ENCODE measurements at places on chromosomes 6 and 20. TPM values are rescaled to one million over a fixed set of nuclear protein-coding genes. Genes with fewer than 3 reads are reported as not detected.

DNA sequence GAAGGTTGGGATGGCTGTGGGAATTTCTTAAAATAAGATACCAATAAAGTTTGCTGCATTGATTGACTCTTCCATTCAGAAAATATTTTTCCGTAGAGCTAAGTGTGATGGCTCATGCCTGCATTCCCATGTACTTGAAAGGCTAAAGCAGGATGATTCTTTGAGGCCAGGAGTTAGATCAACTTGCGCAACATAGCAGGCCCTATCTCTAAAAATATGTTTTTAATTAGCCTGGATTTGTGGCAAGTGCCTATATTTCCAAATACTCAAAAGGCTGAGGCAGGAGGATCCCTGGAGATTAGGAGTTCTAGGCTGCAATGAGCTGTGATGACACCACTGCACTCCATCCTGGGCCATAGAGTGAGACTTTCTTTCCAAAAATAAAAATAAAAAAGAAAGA lies 431.2 kb upstream of the PTCHD4 start:
- DNase-seq = no peak
- no peaks in the 10 kb centered on the region for H3K4me1 ChIP-seq
- H3K27ac ChIP-seq = no peak overlapping the region
- no peak overlapping the region for H3K4me3 ChIP-seq
- H3K27me3 ChIP-seq = no peaks in the 10 kb centered on the region
- H3K36me3 ChIP-seq = no peaks in the 10 kb centered on the region

- H3K27me3 ChIP-seq = peaks cover 4% of the 10 kb centered on the region
- H3K27ac ChIP-seq = no peak overlapping the region
- no peak overlapping the region for H3K4me3 ChIP-seq
- H3K36me3 ChIP-seq = no peaks in the 10 kb centered on the region
- H3K4me1 ChIP-seq = no peaks in the 10 kb centered on the region
- DNase-seq = no peak
Observed at GRCh38 chr20:43789593-43789992, 62.8 kb upstream of the GTSF1L start.

DNA sequence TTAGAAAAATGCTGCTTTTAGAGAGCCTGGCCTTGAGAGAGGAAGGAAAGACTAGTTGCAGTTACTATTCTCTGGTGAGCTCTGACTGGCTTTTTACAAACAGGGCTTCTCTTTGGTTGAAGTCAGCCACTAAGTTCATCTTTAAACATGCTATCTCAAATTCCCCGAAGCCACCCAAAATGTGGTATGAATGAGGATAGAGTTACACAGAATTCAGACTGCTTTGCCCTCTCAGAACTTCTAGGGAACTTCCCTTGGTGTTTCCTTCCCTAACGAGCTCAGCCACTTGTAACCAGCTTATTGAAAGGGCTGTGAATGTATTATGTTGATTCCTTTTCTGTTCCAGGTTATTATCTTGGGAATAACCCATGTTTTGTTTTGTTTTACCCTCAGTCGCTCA lies 73.5 kb downstream of the EFHC1 start:
- H3K4me1 ChIP-seq = no peaks in the 10 kb centered on the region
- H3K27ac ChIP-seq = no peak overlapping the region
- H3K36me3 ChIP-seq = no peaks in the 10 kb centered on the region
- no peaks in the 10 kb centered on the region for H3K27me3 ChIP-seq
- no peak for DNase-seq

- H3K4me3 ChIP-seq = no peak overlapping the region
- H3K27ac ChIP-seq = no peak overlapping the region
- H3K4me1 ChIP-seq = no peaks in the 10 kb centered on the region
Observed at GRCh38 chr6:116090251-116090650, 10.4 kb upstream of the NT5DC1 start.

GRCh38 chr20:454951-455350 lies 7.4 kb downstream of the TBC1D20 start:
- no peak overlapping the region for H3K27ac ChIP-seq
- no peak for DNase-seq
- peaks cover 20% of the 10 kb centered on the region for H3K4me1 ChIP-seq
- H3K27me3 ChIP-seq = no peaks in the 10 kb centered on the region

DNA sequence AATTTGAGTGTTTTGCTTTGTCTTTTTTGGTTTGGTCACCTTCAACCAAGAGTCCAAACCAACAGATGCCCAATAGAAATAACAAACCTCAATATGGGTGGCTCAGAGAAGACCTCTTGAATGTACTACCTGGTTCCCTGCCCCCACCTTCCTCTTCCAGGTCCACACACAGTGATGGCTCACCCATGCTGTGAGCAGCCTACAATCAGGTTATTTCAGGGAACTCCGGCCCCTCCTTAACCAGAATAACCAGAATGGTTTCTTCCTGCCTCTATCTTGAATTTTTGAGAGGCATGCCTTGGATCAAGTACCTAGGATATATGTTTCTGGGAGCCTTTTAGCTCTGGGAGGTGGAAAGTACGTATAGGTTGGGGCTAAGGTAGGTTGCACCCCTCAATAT lies 327.1 kb upstream of the PRDM1 start:
- H3K4me1 ChIP-seq = no peaks in the 10 kb centered on the region
- H3K27ac ChIP-seq = no peak overlapping the region
- H3K4me3 ChIP-seq = no peak overlapping the region

- H3K4me1 ChIP-seq = no peaks in the 10 kb centered on the region
- no peak overlapping the region for H3K27ac ChIP-seq
- H3K27me3 ChIP-seq = no peaks in the 10 kb centered on the region
Observed at GRCh38 chr6:66032626-66033025, 325.6 kb upstream of the EYS start.

DNA sequence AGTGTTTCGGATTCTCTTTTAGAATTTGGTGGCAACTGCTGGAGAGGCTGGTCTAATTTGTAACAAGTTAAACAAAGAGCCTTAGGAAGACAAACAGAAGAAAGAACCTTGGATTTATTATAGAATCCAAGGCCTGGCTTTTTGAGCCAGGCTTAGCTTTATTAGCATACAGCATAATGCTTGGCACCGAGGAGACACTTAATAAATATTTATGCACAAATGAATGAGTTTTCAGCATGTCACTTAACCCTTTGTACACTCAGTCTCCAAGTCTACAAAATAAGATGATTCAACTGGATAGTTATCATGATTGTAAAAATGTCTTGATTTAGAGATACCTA lies 38.2 kb upstream of the AFDN start:
- no peaks in the 10 kb centered on the region for H3K36me3 ChIP-seq
- H3K4me1 ChIP-seq = peaks cover 7% of the 10 kb centered on the region
- H3K27ac ChIP-seq = no peak overlapping the region
- no peak for DNase-seq
- H3K4me3 ChIP-seq = no peak overlapping the region

- no peaks in the 10 kb centered on the region for H3K36me3 ChIP-seq
- peak overlapping the region; percentile 41 for H3K27ac ChIP-seq
- H3K4me3 ChIP-seq = peak overlapping the region; percentile 2
- H3K4me1 ChIP-seq = peaks cover 27% of the 10 kb centered on the region
- H3K27me3 ChIP-seq = no peaks in the 10 kb centered on the region
Observed at GRCh38 chr6:7974938-7975763, 64.6 kb upstream of the TXNDC5 start.

- H3K4me3 ChIP-seq = no peak overlapping the region
- H3K4me1 ChIP-seq = peaks cover 33% of the 10 kb centered on the region
- DNase-seq = no peak
- peak overlapping the region; percentile 84 for H3K27ac ChIP-seq
- no peaks in the 10 kb centered on the region for H3K27me3 ChIP-seq
Observed at GRCh38 chr20:35766843-35767242, 5.0 kb upstream of the PHF20 start.

GRCh38 chr6:114144887-114145851 lies 174.2 kb upstream of the HDAC2 start:
- no peaks in the 10 kb centered on the region for H3K4me1 ChIP-seq
- H3K27ac ChIP-seq = no peak overlapping the region
- H3K4me3 ChIP-seq = no peak overlapping the region
- H3K36me3 ChIP-seq = no peaks in the 10 kb centered on the region

GRCh38 chr6:7008451-7008988 lies 99.2 kb upstream of the RREB1 start:
- H3K27ac ChIP-seq = no peak overlapping the region
- no peak for DNase-seq
- H3K4me3 ChIP-seq = no peak overlapping the region
- H3K36me3 ChIP-seq = no peaks in the 10 kb centered on the region
- no peaks in the 10 kb centered on the region for H3K27me3 ChIP-seq

DNA sequence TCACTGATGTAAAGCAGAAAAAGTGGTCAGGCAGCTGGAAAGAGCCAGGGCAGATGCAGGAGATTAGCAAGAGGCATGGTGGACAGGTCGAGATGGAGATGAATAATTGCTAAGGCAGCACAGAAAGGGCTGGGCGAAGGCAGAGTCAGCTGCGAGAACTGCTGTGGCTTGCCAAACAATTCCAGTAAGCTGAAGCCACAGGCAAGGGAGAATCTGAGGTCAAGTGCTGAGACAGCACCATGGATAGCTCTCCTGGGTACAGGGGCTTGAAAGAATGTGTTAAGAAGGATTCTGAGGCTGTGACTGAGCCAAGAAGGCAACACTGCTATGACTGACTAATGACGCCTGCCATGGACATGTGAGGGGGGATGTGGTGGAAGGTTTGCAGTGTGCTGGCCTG lies 220.8 kb upstream of the FOXA2 start:
- peak; percentile 46 for DNase-seq
- no peaks in the 10 kb centered on the region for H3K36me3 ChIP-seq
- H3K27me3 ChIP-seq = no peaks in the 10 kb centered on the region
- no peak overlapping the region for H3K27ac ChIP-seq
- no peaks in the 10 kb centered on the region for H3K4me1 ChIP-seq

- peak overlapping the region; percentile 16 for H3K4me3 ChIP-seq
- no peaks in the 10 kb centered on the region for H3K27me3 ChIP-seq
- H3K4me1 ChIP-seq = peaks cover 9% of the 10 kb centered on the region
Observed at GRCh38 chr6:137873273-137873762, 6.3 kb downstream of the TNFAIP3 start.

DNA sequence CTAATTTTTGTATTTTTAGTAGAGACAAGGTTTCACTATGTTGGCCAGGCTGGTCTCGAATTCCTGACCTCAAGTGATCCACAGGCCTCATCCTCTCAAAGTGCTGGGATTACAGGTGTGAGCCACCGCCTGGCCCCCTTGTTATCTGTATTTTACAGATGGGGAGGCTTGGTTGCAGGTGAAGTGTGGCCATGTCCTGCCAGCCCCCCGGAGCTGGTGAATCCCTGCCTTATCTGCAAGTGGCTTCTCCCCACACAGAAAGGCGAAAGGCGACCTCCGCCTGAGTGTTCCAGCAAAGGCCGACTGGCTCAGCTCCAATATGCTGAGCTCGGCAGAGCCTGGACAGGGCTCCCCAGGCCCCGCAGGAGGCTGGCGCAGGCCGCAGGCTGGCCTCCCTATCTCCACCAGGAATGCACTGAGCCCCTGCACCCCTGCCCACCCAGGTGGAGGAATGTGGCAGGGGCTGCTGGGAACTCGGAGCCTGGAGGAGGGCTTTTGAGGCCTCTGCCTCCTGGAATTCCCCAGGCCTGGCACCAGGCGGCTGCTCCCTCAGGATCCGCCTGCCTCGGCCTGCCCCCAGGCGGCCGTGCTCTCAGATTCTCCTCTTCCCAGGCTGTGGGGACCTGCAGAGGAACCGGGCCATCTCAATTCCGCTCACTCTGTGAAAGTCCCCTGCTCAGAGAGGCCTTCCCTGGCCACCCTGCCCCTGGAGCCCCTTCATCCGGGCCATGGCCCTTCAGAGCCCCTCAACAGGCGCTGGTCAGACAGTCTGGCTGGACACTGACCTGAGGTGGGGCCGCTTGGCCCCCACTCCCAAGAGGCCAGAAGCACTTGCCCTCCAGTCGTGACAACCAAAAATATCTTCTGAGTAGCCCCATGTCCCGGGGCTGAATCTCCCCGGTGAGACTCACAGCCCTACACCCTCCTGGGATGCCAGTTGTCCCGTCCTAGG lies 9.3 kb upstream of the LAMA5 start:
- H3K27me3 ChIP-seq = no peaks in the 10 kb centered on the region
- H3K4me1 ChIP-seq = peaks cover 51% of the 10 kb centered on the region
- H3K27ac ChIP-seq = peak overlapping the region; percentile 97
- H3K36me3 ChIP-seq = no peaks in the 10 kb centered on the region

DNA sequence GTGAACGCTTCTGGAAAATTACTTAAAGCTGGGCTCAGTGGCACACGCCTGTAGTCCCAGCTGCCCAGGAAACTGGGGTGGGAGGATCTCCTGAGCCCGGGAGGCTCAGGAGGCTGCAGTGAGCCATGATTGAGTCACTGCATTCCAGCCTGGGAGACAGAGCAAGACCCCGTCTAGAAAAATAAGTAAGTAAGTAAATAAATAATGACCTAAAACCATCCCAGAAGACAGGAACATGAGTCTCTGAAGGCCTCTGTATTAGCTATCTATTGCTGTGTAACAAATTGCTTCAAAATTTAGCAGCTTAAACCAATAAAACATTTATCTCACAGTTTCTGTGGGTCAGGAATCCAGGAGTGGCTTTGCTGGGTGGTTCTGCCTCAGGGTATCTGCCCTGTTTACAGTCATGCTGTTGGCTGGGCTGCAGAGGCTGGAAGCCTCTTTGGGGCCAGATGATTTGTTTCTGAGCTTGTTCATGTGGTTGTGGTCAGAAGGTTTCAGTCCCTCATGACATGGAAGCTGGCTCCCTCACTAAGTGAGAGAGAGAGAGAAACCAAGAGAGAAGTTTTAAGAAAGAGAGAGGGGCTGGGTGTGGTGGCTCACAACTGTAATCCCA lies 48.4 kb upstream of the NCOA3 start:
- peak; percentile 40 for DNase-seq
- H3K36me3 ChIP-seq = no peaks in the 10 kb centered on the region
- H3K27me3 ChIP-seq = no peaks in the 10 kb centered on the region
- no peaks in the 10 kb centered on the region for H3K4me1 ChIP-seq

DNA sequence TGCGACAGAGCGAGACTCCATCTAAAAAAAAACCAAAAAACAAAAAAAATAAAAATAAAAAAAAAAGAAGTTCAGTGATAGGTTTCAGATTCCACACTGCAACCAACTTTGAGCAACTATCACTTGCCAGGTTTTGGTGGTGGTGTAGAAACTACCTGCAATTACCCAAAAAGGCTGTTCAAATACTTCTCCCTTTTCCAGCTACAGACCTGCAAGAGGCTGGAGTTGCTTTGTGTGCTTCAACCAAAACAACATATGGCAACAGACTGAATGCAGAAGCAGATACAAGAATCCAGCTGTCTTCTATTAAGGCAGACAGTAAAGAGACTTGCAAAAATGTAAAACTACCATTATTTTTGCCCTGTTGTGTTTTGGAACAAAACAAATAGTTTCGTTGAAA lies 9.3 kb upstream of the BCAS1 start:
- H3K4me1 ChIP-seq = no peaks in the 10 kb centered on the region
- no peak overlapping the region for H3K27ac ChIP-seq
- no peak for DNase-seq
- no peaks in the 10 kb centered on the region for H3K36me3 ChIP-seq

GRCh38 chr20:7714549-7714948 lies 225.7 kb downstream of the HAO1 start:
- no peak overlapping the region for H3K27ac ChIP-seq
- no peak for DNase-seq
- H3K36me3 ChIP-seq = no peaks in the 10 kb centered on the region
- no peaks in the 10 kb centered on the region for H3K4me1 ChIP-seq
- no peaks in the 10 kb centered on the region for H3K27me3 ChIP-seq

Gene HTR1E
- not detected for total RNA-seq

Gene PEX6
- 19.6 TPM for total RNA-seq

Gene KIF25
- total RNA-seq = 0.25 TPM

Gene SIM1
- total RNA-seq = not detected

Gene SS18L1
- 6.5 TPM for total RNA-seq

Gene ASCC3
- total RNA-seq = 15.0 TPM

Gene SUMO4
- total RNA-seq = 0.62 TPM

Gene DEFB118
- total RNA-seq = not detected

Gene NKAPL
- total RNA-seq = 4.0 TPM

Gene PRSS16
- 1.5 TPM for total RNA-seq

All from heart left ventricle (tissue), 16 donors.